CD4-positive, alpha-beta T cell (primary cell): ENCODE measurements at places on chromosomes 6 and 20.

GRCh38 chr6:55182016-55182650 is 7.8 kb downstream of the HCRTR2 start:
- no peak for DNase-seq

DNA sequence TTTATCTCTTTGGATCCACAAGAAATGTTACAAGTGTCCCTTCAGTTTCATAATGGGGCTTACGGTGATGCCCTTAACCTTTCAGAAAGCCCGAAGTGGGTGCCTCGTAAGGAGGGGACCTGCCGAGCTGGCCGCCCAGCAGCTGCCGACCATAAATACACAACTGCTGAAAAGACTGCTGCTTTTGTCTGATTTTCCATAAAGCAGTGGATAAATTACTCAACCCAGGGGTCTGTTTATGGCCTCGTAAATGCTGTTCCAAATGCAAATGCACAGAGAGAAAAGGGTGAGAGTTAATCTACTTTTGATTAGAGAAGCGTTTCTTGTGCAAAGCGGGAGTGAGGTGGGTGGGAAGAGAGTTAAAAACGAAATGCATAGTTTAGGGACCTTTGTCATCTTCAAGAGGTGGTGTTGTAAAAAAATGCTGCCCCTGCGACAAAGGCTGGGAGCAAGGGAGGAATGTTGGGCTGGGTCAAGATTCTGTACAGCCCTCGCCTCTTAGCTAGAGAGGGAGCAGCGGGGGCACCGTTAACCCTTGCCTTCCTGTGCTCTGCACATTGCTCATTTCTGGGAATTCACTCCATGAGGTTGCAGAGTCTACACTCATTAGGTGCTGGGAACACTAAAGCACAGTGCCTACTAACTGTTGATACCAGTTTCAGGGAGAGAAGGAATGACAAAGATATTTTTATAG is 112.0 kb upstream of the MTHFD1L start:
- DNase-seq, result no peak

DNA sequence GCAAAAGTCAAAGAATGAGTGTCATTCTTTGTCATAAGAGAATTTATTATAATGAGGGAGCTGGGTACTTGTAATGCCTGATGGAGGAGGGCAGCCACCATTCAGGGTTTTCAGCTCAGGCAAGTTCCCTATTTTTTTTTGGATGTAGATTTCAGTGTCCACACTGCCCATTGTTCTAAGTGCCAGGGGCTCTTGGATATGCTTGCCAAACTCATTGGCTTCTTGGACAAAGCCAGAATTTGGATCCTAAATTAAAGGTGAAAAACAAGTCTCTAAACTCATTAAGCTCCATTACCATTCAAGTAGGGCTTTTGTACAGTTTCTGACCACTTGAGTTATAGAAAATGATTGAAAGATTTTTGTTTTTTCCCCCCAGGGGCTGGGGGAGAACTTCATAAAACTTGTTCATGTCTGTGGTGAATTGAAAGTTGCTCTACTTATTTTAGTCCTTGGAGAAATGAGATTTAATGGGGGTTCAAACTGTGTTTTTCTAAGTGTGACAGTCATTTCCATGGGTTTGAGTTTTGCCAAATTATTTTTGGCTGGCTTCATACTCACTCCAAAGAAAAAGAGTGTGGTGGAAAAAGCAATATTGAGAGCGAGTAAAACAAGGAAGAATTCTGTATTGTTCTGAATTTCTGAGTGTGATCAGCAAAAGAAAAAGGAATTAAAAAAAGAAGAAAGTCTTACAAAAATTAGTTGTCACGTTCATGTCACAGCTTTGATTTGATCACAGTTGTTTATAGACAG is 46.0 kb downstream of the TIAM2 start:
- DNase-seq, result no peak

- DNase-seq, result no peak
These were observed 36.9 kb upstream of the FANCE start for GRCh38 chr6:35415065-35415891.

DNA sequence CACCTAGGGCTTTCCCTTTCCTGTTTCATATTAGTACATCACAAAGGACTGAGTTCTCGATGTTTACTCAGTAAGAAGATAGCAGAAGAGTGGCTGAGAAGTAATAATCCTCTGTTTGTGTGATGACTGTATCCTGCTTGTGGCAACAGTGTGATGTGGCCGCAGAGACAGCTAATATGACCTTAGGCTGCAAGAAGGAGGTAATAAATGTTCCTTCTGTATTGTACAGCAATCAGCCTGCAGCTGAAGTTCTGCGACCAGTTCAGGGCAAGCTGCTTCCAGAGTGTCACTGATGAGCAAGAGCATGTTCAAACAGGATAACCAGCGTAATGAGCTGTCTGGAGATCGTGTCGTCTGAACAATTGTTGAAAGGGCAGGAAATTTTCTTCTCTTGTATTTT is 70.9 kb downstream of the OPN5 start:
- DNase-seq, result no peak

DNA sequence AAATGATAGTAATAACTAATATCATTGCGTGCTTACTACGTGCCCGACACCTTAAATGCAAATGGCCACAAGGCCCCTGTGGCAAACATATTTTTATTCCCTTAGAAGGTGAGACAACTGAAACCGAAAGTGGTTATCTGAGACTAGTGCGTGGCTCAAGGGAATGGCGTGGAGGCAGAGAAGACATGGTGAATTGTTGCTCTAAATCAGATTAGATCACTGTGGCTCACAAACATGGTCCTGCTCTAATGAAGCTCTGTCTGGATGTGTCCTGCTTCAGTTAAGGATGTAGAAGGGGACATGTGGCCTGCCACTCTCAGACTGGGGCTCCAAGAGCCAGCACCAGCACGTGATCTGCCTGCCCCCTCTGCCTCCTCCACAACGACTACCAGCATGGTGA is 124.2 kb upstream of the GMDS start:
- no peak for DNase-seq

GRCh38 chr6:46490425-46491200 is 636 bp downstream of the RCAN2 start:
- DNase-seq, result no peak

DNA sequence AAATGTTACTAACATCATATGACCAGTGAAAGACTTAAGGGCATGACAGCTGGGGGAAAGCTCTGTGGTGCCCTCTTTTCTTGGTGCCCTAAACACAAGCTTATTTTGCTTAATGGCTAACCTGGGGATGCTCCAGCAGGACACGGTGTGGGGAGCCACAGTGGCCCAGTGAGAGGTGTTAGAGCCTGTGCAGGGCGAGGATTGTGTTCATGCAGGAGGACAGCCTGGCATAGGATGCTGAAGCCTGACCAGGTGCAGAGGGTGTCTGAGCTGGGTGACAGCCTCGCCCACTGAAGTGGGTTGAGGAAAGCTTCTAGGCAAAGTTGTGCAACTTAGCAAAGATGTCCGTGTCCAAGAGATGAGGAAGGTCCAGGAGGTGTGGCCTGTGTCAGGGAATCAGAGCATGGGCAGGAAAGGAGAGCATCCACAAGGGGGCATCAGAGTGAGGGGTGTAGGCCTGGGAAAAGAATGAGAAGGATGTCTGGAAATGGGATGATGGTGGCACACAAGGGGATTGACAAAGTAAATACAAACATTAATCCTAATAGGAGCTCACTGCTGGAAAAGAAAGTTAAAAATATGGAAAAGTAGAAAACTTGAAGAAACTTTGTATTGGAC is 33.9 kb downstream of the SLC17A4 start:
- DNase-seq, result peak; percentile 68

DNA sequence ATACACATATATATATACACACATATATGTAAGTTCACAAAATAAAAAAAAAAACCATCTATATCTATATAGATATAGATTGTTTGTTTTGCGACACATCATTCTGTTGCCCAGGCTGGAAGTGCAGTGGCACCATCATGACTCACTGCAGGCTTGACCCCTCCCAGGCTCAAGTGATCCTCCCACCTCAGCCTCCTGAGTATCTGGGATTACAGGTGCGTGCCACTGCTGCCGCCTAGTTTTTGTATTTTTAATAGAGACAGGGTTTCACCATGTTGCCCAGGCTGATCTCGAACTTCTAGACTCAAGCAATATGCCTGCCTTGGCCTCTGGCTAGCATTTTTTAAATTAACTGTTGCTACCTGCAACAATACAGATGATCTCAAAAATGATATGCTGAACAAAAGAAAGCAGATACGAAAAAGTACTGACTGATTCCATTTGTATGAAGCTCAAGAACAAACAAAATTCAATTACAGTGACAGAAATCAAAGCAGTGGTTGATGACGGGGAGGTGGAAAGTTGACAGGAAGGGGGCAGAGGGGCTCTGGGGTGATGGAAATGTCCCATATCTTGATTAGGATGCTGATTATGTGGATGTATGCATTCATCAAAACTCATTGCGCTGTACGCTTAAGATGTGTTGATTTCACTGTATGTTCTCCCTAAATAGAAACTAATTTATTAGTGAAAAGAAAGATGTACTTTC is 49.6 kb downstream of the ATXN1 start:
- peak; percentile 85 for DNase-seq

DNA sequence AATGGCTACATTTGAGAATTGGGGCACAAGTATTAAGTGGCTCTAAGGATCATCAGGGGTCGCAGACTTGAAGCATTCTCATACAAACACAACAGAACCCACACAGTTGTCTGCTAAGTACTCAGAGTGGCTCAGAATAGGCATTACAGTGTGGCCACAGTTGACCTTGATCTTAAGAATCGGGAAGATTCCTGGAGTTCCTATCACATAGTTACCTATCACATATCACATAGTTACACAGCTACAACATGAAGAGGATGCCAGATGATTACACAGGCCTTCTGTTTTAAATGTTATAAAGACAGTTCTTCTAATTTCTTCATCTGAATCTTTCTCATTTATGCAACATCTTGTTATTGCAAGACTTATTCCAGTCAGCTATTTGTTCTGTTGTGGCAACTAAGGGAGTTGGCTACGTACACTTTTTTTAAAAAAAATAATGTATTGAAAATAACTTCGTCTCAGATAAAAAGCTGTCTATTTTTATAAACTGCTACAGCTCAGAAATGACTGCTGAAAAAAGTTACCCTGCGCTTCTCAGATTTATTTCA is 129.0 kb downstream of the REV3L start:
- DNase-seq, result no peak

DNA sequence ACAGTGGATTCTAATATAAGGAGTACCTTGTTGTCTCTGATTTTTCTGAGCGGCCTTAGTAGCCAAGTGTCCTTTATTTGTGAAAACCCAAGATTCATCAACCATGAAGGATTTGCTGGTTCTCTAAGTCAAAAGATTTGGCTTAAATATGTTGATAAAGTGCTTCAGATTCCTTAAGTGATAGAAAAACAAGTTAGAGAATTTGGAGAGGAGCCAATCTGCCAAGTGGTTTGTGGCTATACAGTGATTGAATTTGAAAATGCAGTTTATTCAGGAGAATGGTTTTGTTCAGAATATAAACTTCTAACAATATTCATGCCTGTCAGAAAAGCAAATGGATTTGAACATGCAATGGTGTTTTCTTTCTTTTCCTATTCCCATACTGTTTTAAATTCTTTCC is 54.8 kb downstream of the CAP2 start:
- DNase-seq, result no peak

- DNase-seq, result peak; percentile 41
These were observed 208.8 kb downstream of the RNF144B start for GRCh38 chr6:18595774-18596530.

- no peak for DNase-seq
These were observed 195.9 kb downstream of the AKAP7 start for GRCh38 chr6:131331151-131331550.

DNA sequence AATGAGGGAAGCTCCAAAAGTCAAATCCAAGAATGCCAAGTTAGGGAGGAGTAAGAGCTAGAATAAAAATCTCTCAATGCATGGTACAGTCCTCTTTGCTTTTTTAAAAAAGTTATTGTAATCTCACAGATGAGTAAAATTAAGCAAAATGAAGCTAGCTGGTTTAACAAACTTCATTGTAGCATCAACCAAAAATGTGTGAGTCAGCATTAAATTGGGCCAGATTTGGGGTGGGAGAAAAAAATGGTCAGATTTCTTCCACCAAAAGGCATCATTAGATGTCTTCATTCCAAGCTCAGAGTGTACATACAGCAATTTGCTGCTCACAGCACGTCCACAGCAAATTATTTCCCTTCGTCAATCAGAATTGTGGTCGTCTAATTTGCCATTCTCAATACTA is 441.5 kb upstream of the FLRT3 start:
- no peak for DNase-seq

GRCh38 chr20:20002101-20002998 is 14.8 kb upstream of the NAA20 start:
- DNase-seq, result no peak

- DNase-seq, result no peak
These were observed 123.0 kb downstream of the CD83 start for GRCh38 chr6:14240411-14241166.

- DNase-seq, result no peak
These were observed 381.9 kb upstream of the EPHA7 start for GRCh38 chr6:93801101-93801847.

GRCh38 chr6:11331111-11331510 is 98.6 kb upstream of the NEDD9 start:
- no peak for DNase-seq

DNA sequence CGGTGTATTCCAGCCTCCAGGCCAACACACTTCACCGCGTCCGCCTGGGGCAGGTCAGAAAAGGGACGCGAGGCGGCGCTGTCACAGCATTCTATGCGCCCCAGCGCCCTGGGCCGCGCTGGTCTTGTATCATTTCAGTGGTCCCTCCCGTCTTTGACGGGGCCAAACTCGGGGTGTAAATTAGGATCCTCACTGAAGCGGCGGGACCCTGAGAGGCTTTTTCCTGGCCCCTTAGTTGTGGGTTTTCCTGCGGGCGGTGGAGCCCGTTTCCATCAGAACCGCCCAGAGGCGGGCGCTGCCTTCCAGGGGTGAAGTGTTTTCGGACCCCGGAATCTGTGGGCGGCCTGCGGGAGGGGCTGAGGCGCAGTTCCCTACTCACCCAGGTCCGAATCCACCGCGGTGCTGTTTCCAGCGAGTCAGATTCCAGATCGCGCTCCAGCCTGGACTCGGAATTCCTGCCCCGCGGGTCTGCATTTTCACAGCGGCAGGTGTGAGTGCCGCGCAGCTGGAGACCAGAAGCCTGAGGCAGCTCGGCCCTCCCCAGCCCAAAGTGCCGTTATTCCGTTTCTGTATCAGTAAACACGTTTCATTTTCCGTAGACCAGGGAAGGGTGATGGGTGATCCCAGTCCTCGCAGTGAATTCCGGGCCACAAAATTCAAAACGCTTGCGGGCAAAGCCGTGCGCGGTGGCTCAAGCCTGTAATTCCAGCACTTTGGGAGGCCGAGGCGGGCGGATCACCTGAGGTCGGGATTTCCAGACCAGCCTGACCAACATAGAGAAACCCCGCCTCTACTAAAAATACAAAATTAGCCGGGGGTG is 3.9 kb upstream of the MICB start:
- DNase-seq, result peak; percentile 77
